ENCODE measurements at places on chromosomes 7 and 10.

DNA sequence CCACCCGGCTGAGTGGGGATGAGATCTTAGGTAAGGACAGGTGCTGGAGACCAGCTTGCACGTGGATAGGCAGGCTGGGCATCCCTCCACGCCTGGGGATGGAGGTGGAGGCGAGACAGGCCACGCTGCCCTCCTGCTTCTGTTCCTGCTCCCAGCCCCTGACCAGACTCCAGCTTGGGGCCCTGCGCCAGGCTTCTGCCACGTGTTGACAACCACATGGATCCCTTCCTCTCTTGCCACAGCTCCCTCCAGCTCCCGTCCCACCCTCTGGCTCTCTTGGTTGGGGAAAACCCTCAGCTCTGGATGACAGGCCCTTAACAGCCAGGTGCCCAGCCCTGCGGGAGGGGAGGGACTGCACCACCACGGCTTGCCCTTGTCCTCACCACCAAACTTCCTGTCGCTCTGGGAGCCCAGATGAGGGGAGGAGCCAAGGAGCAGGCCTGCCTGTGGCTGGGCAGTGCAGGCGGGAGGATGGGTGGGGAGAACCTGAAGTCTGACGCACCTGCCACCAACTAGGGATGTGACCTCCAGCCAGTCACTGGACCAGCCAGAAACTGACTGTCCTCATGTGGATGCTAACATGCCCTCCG, 36.0 kb downstream of the KCNH2 start:
- no peak for DNase-seq

DNA sequence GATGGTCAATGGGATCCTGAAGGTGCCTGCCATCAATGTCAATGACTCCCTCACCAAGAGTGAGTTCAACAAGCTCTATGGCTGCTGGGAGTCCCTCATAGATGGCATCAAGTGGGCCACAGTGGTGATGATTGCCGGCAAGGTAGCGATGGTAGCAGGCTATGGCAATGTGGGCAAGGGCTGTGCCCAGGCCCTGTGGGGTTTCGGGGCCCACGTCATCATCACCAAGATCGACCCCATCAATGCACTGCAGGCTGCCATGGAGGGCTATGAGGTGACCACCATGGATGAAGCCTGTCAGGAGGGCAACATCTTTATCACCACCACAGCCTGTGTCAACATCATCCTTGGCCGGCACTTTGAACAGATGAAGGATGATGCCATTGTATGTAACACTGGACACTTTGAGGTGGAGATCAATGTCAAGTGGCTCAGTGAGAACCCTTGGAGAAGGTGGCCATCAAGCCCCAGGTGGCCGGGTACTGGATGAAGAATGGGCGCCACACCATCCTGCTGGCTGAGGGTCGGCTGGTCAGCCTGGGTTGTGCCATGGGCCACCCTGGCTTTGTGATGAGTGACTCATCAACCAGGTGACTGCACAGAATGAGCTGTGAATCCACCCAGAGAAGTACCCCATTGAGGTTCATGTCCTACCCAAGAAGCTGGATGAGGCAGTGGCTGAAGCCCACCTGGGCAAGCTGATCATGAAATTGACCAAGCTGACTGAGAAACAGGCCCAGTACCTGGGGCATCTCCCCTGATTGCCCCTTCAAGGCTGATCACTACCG, 63.0 kb upstream of the ANTXRL start:
- DNase-seq: peak; percentile 0

DNA sequence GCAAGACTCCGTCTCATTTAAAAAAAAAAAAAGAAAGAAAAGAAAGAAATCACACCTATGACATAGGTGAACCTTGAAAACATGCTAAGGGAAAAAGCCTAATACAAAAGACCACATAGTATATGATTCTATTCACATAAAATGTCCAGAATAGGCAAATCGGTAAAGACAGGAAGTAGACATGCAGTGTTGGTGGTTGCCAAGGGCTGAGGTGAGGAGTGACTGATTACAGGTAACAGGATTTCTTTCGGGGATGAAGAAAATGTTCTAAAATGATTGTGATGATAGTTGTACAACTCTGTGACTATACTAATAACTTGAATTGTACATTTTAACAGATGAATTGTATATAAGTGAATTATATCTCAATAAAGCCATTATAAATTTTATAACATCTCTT, 3.3 kb downstream of the XPNPEP1 start:
- no peak for DNase-seq

- no peak for DNase-seq
Measured at GRCh38 chr7:2811476-2812113, 32.5 kb downstream of the GNA12 start.

Measured in GM03348 (cell line).